COLO829 (cell line): ENCODE measurements at places on chromosomes 11 and 22.
A peak's percentile ranks its signal among the peaks of the same experiment; 100 is the strongest.

- no peak for DNase-seq
Measured at GRCh38 chr22:27754247-27754887, 47.2 kb downstream of the MN1 start.

- DNase-seq: no peak
Measured at GRCh38 chr22:48619721-48620120, 1208.0 kb downstream of the BRD1 start.

DNA sequence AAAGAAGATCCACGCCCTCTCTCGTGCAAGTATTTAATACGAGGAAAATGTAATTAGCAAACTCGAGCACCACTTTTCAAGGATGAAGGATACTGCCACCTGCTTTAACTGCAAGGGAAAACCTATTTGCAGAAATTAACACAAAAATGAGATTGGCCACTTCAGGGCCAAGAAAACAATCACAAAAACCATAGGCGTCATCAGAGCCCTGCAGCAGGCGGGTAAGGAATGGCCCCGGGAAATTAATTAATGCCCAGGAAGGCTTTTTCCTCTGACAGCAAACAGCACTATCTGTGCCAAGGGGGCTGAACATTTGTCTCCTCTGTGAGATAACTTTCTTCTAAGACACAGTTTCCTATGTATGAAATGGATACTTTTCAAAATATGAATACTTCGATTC lies 255.7 kb downstream of the CTTN start:
- no peak for DNase-seq

DNA sequence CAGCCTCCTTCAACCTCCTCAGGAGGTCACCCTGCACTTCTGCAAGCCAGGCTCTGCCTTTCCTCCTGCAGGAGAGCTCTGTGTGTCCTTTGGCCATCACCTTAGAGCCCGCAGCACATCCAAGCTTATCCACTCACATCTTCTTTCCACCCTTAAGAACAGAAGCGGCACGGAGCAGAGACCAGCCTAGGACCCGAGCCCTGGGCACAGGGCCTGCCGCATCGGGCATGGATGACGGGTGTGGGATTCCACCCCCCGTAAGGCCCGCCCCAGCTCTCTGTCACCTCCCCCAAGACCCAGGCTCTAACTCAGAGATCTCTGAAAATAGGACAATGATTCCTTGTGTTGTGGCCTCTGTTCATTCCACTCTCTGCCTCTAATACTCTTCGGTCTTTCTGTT lies 42.1 kb upstream of the PHF21B start:
- peak; percentile 26 for DNase-seq

DNA sequence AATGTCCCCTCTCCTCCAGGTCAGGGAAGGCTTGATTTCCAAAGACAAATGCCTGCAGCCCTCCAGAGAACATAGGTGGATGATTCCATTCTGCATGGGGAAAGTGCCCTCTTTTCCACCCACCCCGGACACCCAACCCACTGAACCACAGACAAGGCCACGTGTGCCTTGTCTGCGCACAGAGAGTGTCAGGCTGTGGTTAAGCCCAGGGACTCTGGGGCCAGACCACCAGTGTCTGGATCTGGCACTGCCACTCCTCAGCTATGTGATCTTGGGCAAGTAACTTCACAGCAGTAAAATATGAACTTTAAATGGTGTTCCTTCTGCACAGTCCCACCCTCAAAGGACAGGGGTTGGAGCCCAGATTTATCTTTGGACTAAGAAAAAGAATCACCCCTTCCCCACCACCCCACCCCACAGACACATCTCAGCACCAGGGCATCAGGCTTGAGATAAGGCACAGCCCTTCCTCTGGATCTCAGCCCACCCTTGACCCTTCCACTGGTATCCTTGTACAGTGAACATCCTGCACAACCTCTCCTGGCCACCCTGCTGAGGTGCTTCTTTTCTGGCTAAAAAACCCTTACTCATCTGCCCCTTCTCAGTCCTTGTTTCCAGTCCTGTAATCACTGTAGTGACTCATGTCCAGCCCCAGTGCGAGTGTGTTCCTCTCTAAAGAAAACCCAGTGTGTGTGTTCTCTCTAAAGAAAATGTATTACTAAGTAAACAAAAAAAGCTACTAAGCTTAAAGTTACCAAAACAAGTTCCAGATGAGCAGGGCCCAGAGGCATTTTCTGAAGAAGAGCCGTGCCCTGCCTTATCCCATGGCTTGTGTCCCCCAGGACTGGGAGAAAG lies 1.9 kb upstream of the PTGDR2 start:
- no peak for DNase-seq
